ENCODE measurements at places on chromosomes 2 and 18.

DNA sequence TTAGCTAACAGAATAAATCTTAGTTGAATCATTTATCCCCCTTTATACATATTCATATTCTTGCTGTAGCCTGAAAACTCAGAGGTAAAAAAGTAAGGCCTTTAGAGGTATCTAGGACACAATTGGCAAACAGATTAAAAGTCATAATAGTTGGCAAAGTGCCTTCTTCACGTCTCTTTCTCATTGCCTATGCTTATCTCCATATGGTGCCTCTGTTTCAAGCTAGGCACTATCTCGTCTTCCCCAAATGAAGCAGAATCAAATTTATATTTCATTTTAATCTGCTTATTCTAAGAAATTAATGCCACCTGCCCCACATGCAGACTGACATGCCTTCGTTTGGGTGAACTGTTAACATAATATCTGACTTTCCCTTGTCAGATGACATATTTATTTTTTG is 245.4 kb downstream of the CDH2 start:
- DNase-seq, result no peak

- no peak for DNase-seq
Measured at GRCh38 chr18:30451981-30452380, 590.6 kb downstream of the DSC3 start.

- DNase-seq, result peak; percentile 3
Measured at GRCh38 chr2:98601532-98602132, 6.7 kb downstream of the COA5 start.

GRCh38 chr2:68223419-68223818 is 28.9 kb downstream of the PPP3R1 start:
- DNase-seq, result no peak

DNA sequence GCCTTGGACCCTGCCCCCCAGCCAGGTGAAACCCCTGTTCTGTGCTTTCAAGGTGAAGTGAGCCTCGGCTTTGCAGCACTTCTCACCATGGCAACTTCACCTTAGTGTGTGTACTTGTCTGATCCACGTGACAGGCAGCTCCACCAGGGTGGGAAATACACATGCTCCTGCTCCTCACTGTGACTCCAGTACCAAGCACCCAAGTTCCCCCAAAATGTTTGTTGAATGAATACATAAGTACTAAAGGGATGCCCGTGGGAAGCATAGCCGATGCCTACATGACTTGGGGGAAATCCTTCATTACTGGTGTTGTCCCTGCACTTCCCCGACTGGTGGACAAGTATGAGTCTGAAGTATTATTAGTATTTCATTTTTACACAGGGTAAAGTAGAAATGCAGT is 41.8 kb upstream of the GBX2 start:
- DNase-seq, result no peak

DNA sequence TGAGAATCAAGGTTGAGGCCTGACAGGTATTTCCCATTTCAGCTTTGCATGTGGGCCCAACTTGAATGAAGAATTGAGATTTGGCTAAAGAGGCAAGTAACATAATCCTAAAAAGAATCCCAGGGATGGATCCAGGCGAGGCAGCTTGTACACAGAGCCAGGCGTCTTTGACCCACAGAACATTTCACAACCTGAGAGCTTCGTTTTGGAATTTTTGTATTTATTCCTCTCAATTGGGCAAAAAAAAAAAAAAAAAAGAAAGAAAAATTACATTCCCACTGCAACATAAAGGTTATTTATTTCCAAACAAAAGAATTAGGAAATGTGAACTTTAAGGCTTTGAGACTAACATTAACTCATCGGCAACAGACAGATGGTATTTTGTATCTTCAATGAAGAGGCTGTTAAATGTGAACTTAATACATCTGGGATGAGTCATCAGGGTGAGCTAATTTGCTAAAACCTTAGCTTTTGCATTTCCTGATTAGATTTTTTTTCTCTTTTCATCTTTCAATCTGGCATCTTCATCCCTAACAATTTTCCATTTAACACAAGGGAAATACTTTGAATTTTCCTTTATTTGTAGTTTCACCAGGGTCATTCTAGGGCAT is 478.5 kb upstream of the TNP1 start:
- no peak for DNase-seq

GRCh38 chr2:52431352-52431760 is 1336.2 kb upstream of the CHAC2 start:
- no peak for DNase-seq

GRCh38 chr2:72173640-72174321 is 26.1 kb upstream of the CYP26B1 start:
- no peak for DNase-seq
